GM13977 (cell line): ENCODE measurements at places on chromosomes 6 and 20.

DNA sequence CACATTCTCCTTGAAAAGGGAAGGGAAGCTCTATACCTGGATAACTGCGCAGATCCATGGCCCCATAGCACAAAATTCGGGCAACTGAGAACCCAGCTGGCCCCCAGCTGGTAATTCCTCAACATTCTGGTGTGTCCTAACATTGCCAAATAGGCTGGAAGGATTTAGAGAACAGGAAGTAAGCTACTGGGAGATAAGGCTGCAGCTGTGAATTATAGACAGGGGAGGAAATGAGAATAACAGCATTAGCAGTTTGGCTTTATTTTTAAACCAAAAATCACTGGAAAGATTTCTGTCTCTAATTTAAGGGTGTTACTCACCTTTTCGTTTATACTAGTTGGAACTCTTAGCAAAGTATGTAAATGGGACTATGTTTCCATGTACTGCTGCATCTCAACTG is 97.2 kb downstream of the TULP4 start:
- DNase-seq = no peak

DNA sequence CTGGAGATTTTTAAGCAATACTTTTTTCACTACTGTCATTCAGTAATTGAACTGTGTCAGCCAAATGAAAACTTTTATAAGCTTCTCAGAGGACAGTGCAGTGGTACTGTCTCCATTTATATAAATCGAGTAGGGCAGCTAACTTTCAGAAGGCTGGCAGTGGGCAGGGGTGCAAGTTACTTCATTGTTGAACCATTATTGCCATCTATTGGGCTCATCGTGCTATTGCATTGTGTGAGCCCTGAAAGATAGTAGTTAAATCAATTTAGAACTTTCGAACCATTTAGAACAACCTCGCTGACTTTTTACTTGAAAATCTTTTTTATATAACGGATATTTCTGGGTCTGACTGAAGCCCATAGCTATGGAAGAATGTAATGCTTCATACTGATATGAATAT is 347.8 kb upstream of the PLCB4 start:
- peak; percentile 10 for DNase-seq

DNA sequence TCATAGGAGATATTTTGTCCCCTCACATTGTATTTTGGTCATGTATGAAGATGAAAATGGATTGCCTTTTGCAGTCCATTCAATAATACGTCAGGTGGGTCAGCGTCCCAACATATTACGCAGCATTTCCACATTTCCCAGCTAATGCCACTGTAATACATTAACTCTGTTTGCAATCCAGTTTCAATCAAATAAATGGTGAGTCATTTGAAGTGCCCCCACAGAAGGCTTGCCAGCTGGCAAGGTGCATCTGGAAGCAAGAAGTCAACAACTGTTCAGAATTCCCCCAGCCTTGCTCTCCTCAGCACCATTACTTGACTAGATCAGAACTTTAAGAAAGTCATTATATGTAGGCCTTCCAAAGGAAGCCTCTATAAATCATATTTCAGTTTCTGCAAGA is 50.4 kb downstream of the PHACTR1 start:
- no peak for DNase-seq

DNA sequence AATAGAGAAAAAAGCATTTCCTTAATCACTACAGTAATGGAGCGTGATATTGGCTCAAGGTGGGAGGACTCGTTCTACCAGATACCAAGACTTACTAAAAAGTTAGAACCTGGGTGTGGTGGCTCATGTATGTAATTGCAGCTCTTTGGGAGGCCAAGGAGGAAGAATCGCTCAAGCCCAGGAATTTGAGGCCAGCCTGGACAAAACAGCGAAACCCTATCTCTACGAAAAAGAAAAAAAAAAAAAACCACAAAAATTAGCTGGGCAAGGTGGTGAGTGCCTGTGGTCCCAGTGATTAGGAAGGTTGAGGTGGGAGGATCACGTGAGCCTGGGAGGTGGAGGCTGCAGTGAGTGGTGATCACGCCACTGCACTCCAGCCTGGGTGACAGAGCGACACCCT is 24.0 kb upstream of the ATRN start:
- no peak for DNase-seq

DNA sequence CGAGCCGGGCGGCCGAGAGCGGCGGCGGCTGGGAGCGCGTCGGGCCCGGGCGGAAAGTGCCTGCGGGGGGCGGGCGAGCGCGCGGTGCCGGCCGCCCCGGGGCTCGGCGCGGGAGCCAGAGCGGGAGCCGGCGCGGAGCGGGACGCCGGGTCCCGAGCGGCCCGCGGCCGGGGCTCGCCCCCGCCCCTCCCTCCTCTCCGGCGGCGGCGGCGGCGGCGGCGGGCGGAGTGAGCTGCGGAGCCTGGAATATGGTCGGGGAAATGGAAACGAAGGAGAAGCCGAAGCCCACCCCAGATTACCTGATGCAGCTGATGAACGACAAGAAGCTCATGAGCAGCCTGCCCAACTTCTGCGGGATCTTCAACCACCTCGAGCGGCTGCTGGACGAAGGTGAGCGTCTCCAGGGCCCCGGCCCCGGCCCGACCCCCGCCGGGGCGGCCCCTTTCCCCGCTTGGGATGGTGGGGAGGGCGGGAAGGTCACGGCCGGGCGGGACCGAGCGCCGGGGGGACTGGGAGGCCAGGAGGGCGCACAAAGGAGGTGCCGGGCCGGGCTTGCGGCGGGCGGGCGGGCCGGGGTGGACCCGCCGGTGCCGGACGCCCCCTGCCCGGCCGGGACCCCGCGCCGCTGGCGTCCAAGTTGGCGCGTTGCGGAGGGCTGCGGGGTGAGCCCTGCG is 565 bp downstream of the QKI start:
- peak; percentile 65 for DNase-seq

GRCh38 chr20:60057866-60058807 is 99.9 kb downstream of the CDH26 start:
- no peak for DNase-seq

- DNase-seq = no peak
Observed at GRCh38 chr6:14273191-14273590, 155.6 kb downstream of the CD83 start.

DNA sequence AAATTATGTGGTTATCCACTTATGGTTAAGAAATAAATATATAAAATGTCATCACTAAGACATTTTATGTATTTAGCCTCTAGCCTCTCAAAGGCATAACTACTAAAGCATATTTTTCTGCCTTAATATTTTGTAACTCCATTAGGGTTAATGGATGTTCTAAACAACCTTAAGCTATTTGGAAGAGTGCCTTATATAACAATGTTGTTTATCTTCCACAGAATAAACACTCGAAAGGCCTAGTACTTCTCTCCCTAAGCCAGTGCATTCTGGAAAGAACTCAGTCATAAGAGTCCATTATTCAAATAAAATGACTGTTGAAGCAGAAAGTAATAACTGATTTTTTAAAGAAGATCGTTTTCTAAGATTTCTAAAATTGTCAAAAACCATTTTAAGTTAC is 15.0 kb upstream of the PRIM2 start:
- no peak for DNase-seq

- no peak for DNase-seq
Observed at GRCh38 chr6:143759666-143760065, 81.9 kb downstream of the PHACTR2 start.

DNA sequence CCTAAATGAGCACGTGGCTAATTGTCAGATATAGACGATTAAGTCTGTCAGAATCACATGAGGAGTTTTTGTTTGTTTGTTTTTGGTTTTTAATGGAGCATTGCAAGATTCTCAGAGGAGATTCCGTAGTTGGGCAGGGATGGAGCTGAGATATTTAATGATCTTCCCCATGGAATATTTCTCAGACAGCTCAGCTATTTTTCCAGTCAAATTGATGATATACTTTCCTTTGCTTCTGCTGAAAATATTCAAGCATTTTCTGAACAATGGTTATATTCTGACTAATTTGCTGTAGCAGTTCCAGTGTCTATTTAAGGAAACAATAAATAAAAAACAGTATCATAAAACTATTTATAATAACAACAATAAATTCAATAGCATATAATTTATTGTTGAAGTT is 348.4 kb downstream of the KIF16B start:
- no peak for DNase-seq

- DNase-seq = no peak
Observed at GRCh38 chr6:164749221-164750064, 560.0 kb downstream of the C6orf118 start.

DNA sequence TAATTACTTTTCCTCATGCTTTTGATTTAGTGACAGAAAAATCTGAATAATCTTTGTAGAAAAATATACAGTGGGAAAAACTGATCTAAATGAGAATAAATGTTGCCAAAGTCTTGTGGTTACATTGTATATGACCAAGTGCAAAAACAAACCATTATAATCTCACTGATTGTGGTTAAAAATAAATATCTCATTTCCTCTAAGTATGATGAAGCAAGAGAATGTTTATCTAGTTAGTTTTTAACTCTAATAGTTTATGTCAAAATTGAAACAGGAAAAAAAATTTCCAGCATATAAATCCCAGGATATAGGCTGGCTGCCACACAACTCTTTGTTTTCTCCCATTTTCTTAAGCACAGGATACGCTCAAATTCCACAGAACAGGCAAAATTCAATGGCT is 392.7 kb upstream of the ID4 start:
- DNase-seq = no peak

DNA sequence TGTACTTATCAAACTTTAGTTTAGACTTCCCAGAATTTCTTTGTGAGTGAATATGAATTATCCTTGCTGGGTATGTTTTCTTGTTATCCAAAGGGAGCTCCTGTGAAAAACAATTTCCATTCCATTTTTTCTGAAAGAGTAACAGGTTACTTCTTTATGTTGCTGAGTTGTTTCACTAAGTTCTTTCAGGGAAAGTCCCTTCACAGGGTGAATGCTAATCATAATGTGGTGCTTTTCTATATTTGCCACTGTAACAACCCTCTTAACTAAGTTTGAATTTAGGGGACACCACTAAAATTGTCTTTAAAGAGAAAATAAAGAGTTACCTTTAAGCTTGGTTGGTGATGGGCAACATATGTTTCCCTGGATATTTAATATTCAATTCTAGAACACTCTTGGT is 79.4 kb downstream of the THEMIS start:
- DNase-seq = no peak

DNA sequence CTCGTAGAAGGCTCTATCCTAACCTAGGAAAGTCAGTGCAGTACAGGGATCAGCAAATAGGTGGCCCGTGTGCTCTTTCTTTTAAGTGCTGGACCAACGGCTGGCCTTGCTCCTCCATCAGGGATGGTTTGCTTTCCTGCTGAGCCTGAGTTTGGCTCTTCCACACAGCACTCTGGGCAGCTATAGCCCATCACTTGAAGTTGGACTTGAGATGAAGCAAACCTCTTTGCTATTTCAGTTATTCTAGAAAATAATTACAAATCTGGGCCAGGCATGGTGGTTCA is 66.9 kb upstream of the KCNK16 start:
- no peak for DNase-seq

- DNase-seq = peak; percentile 58
Observed at GRCh38 chr6:156917213-156917612, 140.0 kb downstream of the ARID1B start.

DNA sequence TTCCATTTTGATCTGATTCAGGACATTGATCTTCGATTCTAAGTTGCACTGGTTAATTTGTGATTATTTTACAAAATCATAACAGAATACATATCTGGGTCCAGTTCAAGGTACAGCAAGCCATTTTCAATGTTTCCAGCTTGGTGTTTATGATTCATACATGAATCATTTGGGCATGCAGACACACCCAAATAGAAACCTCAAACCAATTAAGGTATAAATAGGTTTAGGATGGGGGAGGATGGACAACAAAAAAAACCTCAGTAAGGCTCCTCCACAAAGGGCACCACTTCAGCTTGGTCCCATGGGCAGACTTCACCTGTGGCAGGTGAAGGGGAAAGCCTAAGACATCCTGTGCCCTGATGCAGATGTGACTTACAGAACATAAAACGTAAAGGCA is 192.7 kb downstream of the KHDC1L start:
- DNase-seq = no peak

GRCh38 chr6:27492631-27493190 is 19.8 kb upstream of the ZNF184 start:
- no peak for DNase-seq

DNA sequence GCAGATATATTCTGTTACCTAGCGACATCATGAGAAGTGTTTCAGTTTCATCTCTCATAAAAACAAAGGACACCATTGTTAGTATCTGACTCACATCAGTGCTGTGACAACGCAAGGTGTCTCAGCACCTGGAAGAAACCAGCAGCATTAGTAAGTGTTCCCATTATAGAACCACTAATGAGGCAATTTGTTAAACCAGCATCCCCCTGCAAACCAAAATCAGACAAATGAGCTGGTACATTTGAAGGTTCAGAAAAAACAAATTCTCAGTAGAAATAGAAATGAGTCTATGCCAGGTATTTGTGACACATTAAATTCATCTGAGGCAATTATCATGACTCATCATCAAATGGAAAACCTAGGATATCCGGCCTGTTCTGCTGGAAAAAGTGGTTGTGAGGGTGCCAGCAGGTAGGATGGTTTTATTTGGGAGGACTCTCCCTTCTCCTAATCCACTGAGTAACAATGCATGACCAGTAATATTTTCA is 151.7 kb downstream of the TMEM200A start:
- peak; percentile 68 for DNase-seq
